Stimulated activated CD8-positive, alpha-beta memory T cell treated with anti-CD3 and anti-CD28 coated beads, Interleukin-4, amount 100 ng/mL, for 1 hour (primary cell): ENCODE measurements at places on chromosomes 5 and 9.

DNA sequence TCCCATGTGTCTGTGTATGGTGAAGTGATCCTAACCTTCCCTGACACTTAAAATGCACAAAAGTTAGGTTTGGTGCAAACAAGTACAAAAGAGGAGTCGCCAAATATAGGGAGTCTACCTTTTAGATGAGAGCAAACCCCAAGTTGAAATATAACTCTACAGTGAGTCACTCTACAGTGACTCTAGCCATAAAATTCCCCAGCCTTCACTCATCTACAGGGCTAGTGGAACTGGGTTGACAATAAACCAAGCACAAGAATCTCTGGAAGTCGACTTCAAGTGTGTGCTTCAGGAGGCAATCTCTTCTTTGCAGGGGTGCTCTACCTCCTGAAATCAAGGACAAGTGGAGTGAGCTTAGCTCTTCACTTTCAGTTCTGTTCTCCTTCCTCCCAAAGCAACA is 3.3 kb downstream of the SHISAL2B start:
- DNase-seq: no peak

DNA sequence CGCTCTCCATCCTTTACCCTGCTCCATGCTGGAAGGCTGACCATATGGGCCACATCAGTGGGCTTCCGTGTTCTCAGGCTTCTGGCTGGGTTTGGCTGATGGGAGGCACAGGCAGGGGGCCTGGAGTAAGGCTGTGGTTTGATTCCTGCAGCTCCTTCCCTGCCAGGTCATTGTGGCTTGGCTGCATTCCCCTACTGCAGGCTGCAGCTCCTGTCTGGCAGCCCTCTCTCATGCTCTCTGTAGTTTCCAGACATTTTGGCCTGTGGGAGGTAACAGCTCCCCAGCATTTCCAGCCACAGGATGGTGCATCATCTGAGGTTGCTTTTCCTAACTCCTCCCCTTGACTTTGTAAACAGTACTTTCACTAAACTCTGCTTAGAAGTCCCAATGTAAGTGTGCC is 102.0 kb upstream of the PTPN3 start:
- no peak for DNase-seq

DNA sequence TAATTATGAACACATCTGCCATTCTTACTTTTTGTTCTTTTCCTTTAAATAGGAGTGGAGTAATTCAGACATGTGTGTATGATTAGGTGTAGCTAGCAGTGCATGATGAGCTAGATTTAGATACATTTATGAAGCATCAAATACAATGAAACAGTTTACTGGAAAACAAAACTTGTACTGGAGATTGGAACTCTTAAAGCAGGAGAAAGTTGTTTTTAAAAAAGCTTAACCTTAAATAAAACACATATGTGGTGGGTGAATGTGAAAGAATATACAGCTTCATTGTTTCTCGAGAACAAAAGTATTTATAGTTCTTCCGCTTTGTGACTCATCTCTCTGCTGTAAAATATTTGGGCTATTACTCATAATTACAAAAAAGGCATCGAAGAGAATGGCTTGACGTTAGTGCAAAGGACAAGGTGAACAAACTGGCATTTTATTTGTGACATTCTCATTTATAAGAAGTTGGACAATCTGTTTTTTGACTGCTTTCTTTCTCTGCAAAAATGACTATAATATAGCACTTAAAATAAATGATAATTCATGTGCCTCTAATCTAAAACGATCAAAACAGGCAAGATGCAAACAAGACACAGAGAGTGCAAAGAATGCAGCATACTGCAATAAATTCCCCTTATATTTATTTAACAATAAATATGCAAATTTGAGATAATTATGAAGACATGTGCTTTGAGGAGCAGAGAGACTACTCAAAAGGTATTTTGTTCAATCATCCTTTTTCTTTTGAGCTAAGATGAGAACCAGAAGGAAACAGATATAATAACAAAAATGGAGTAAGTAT is 478.8 kb downstream of the CETN3 start:
- DNase-seq: no peak

- no peak for DNase-seq
Measured at GRCh38 chr5:114192108-114192507, 169.8 kb upstream of the KCNN2 start.

- DNase-seq: no peak
Measured at GRCh38 chr5:124962735-124963134, 216.3 kb upstream of the ZNF608 start.
